ENCODE measurements at places on chromosomes 7 and 10.

GRCh38 chr7:100823140-100823525, 4.2 kb downstream of the EPHB4 start:
- no peak for DNase-seq

- no peak for DNase-seq
These were observed 215.5 kb downstream of the GATA3 start for GRCh38 chr10:8269976-8270375.

DNA sequence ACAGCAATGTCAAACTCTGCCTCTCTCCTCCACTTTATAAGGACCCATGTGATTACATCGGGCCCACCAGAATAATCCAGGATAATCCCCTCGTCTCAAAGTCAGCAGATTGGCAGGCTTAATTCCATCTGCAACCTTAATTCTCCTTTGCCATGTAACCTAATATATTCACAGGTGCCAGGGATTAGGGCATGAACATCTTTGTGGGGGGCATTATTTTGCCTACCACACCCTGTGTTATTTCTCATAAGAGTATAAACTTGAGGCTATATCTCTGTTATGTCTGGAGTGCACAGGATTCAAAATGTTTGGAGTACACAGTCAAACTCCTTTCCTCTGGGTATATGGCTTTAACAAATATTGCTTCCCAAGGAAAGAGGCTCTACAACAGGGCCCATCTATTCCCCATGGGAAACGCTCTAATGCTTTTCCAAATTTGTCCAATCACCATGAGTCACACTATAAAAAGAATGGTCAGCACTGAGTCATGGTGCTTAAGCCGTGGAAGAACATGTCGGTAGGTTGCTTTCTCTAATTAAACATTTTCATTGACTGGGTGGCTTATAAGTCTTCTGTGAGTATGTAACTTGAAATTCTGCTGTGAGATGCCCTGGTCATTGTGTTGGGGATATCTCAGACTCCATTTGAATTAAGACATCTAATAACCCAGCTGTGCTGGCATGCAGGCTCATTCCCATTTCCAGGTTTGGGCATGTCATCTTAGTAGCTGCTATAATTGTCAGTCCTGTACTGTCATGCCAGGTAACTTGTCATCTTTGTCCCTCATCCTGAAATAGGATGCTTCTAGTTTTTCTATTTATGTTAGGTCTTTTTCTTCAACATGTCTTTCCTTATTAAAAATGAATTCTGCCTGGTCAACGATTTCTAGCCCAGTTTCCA, 11.5 kb upstream of the AKR1B10 start:
- no peak for DNase-seq

DNA sequence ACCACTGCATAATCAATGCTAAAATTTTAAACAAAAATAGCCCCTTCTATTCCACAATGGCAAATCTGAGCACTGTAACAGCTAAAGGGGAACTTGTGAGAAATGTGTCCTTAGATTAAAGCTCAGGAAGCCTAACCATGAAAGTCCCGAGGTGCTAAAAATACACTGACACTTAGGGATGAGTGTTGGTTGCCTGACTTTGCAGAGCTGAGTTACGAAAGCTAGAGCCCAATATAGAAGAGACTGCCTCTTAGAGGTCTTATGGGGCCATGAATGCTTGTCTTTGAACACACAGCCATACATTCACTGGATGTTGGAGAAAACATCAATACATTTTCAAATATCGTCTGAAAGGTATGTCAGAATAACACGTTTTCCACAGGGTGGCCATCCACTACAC, 209.7 kb downstream of the LHFPL3 start:
- DNase-seq = no peak

DNA sequence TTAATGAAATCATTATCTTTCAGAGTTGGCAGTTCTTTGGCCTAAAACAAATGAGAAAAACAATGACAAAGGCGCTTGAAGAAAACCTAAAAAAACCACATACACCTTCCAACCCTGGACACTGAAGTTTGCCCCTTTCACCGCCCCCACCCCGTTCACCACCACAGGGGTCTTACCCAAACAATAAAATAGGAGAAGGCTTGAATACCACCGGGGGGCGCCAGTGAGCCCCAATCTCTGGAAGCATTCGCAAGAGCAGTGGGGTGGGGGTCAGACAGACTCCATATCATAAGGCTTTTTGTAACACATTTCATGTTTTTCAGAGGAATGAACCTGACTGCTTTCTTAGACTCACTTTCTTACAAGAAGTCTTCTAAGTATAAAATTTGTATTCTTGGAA, 163.6 kb downstream of the PIP4K2A start:
- DNase-seq = peak; percentile 76

DNA sequence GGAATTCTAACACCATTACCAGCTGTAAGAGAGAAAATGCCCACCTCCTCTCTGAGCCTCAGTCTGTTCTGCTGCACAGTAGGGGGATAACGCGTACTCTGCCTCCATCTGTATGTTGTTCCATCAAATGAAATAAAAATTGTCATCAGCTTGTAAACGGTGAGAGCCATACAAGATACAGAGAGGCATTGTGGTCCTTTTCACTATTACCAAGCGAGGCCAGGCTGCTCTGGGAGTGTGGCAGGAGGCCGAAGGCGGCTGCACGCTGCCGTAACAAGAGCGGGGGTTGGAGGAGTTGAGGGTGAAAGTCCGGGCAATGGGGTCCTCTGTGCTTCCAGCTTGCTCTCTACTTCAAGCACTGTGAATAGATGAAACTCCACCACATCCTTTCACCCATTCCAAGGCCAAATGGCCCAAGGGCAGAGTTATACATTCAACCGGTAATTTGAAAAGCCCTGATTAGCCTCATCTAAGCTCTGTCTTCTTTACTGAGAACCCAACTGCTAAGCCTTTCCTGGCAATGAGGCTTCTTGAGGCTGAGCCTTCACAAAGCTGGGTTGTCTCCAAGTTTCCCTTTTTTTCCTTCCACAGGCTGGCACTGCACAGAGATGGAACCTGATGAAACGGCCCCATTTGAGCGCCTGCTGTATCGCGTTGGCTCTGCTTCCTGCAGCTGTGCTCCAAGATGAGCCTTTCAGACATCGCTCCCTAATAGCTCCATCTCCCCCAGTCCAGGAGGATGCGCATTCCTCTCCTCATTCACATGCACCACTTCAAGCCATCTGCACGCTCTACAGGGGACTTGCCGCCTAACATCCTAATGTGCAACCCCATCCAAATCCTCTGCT, 47.2 kb downstream of the PYROXD2 start:
- no peak for DNase-seq

- DNase-seq = no peak
These were observed 25.2 kb downstream of the ATRNL1 start for GRCh38 chr10:115118346-115118745.

DNA sequence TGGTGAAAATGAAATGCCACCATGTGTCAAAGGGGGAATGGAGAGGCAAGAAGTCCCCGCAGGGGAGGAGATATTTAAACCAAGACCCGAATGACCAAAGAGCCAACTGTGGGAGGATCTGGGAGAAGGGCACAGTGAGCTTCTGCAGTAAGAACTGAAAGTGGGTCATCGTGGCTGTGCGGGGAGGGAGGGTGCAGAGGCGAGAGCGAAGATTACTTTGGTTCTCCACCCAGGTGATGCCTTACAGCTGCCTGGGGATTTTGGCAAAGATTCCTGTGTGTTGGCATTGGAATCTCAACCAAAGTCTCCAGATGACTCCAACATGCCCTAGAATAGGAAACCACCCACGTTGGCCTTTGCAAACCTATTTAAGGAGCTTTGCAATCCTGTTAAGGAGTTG, 44.2 kb upstream of the ADAM12 start:
- DNase-seq = no peak

- no peak for DNase-seq
These were observed 225.7 kb downstream of the AGMO start for GRCh38 chr7:15336146-15336545.

DNA sequence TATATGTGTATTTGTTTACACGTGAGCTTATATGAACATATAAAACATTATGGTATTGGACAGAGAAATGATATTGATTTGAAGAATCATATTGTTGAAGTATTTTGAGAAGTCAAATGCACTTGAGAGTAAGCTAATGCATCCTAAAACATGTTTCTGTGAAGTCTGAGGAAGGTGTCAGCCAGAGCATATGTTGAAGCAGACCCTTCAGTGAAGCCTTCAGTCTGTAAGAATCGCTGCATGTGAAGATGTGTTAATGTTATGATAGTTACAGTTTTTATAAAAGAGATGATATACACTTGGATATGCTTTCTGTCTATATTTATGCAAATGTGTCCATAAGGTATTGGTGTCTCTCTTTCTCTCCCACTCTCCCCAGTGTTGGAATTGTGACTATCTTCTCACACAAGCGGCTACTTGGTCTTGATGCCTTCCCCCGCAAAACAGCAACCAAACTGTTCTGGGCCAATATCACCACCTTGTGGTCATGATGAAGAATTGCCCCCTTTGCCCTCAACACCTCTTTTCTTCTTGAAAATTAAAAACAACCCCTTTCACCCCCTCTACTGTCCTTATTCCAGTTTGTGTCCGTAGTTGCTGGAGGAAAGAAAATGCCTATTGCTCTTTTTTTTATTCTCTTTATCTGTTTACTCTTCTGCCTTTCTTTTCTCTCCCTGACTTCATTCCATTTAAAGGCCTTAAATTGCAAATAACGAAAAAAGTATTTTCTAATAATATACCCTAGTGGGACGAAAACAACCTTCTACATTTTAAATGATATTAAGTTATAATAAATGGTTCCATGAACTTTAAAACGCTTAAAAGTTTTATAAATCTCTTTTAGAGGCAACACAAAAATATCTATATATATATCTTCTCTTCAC, 64.9 kb downstream of the IKZF1 start:
- no peak for DNase-seq

GRCh38 chr7:158097106-158097452, 490.5 kb downstream of the PTPRN2 start:
- DNase-seq = no peak

GRCh38 chr10:89414879-89415821, 782 bp downstream of the IFIT5 start:
- DNase-seq = peak; percentile 37

GRCh38 chr10:11468126-11468742, 143.2 kb downstream of the USP6NL start:
- DNase-seq = no peak

GRCh38 chr7:151514461-151515275, 5.0 kb downstream of the RHEB start:
- DNase-seq = no peak

DNA sequence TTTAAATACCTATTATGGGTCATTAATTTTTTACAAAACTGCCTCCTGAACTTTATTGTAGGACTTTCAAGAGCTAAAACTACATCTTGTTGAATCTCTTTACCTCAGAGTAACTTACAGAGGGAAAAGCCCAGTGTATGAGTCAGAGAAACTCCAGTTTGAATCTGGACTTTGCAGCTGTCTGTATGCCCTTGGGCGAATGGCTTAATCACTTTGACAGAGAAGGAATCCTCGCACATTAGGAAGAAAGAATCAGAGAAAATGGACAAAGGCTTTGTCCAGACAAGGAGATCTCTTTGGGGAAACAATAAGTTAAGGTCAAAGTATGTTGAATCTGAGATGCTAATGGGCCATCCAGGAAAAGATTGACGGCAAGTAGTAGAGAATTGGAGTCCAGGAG, 484.2 kb upstream of the CELF2 start:
- DNase-seq = no peak

- DNase-seq = no peak
These were observed 43.8 kb upstream of the BET1 start for GRCh38 chr7:94047956-94048355.

- DNase-seq = no peak
These were observed 8.6 kb downstream of the BTBD16 start for GRCh38 chr10:122279725-122280141.

DNA sequence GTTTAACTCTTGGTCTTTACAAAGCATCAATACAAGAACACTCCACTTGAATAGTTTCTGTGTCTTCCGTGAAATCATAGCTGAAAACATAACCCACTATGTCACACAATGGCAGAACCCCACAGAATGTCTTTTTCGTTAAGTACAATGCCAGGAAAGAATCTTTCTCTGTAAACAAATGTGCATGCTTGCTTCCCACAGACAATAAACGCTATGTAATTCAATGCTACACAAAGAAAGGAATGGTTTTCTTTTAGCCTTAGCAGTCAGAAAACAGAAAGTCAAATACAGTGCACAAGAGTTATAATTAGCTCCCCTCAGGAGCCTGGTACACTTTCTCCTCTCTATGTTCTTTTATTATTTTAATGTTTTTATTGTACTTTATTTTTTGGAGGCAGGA, 186.1 kb downstream of the SRPK2 start:
- DNase-seq = no peak

DNA sequence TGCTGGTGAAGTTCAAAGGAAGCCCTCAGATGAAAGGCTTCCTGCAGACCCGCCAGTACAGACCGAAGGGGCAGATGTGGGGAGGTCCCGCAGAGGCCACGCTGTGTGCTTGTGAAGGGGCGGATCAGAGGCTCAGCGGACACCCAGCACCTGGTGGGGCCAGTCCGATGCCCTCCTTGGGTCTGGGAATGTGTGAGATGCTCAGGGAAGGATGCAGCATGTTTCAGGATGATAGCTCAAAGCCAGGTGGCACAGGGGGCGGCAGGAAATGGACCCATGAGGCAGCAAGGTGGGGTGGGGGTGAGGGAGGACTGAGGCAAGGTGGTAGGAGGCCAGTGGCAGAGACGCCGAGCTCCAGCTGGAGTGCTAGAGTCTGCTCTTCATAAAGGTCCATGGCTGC, 27.9 kb upstream of the HSPA12A start:
- no peak for DNase-seq

Measured in stimulated activated CD4-positive, alpha-beta T cell treated with anti-CD3 and anti-CD28 coated beads, Interleukin-4, amount 100 ng/mL, for 1 hour (primary cell).